ENCODE measurements at places on chromosomes 4 and X.

DNA sequence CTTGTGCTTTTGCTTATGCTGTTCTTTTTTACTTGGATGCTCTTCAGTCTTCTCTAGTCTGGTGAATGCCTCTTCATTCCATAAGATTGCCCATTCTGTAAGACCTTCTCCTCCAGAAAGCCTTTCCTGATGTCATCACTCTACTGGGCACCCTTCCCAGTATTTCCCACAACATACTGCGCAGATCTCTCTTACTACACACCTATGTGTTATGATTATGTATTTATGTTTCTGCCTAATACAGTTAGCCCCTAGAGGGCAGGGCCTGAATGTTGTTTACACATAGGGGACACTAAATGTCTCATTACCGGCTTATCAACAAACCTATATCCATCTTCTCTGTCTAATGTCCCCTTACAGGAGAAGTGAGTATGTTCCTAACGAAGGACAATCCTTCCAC is 21.1 kb downstream of the AIFM1 start:
- DNase-seq: no peak

GRCh38 chr4:124032035-124032434 is 635.4 kb downstream of the SPRY1 start:
- DNase-seq: no peak

DNA sequence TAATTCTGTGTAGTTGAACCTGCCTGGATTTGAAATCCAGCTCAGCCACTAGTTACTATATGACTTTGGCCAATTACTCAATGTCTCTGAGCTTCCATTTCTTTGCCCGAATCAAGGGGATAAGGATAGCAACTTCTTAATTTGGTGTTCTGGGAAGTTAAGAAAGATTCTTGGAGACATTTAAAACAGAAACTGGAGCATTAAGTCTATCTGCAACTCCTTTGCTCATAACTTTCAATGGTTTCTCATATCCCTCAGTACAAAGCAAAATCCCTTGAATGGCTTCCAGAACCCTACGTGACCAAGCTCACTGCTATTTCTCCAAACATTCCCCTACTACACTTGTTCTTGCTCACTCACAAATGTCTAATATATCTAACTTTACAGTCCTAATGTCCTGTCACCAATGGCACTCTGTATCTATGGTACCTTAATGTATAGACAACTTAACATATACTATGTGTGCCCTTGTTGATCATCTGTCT is 849.1 kb upstream of the SLIT2 start:
- DNase-seq: no peak

DNA sequence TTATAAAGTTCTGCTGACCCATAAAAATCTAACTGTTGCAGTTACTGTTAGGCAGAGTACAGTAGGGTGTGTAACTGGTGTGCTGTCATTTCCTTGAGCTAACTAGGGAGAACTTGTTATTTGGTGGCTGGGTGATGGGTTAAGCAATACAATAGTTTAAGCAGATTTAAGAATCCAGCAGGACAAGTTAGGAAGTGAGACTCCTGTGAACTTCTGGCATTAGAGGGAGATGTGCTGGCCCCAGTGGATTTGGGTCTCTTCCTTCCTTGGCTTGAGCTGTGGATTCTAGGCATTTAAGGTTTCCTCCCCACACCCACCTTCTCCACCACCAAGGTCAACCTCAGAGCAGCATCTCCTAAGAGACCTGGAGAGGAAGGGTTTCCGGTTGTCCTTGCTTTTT is 70.5 kb downstream of the CLCN5 start:
- no peak for DNase-seq

- peak; percentile 61 for DNase-seq
Measured at GRCh38 chr4:182938205-182938645, 21.0 kb upstream of the DCTD start.

DNA sequence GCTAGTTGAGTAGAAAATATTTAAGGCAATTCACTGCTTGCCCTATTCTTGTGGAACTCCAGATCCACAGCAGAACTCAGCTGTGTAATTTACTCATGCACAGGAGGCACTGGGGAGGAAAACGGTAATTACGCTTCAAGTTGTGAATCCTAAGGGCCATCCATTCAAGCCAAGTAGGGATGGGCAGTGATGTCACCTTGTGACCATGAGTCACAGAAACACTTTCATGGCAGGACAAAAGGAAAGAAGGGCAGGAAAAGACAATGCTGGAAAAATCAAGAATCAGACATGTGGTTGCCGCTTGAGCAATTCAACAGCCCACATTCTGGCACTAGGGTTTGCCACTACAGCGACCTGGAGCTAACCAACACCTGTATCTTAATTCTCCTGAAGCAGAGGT is 1.4 kb downstream of the PAQR3 start:
- DNase-seq: no peak

- no peak for DNase-seq
Measured at GRCh38 chrX:19750783-19751467, 136.5 kb downstream of the SH3KBP1 start.

DNA sequence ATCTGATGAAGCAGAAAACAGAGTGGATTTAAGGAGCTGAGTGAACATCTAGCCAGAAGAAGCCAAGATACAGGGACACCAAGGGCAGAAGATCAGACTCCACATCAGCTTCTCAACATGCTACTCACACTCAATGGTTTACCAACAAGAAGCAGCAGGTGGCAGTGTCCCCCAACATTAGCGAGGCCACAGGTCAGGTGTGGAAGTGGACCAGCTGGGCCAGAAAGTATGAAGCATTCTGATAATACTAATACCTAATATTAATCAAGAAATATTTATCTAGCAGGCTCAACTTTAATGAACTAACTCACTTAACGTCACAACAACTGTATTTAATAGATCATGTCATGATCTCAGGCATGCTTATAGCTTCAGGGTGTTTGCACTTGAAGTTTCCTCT is 73.4 kb upstream of the TTC29 start:
- DNase-seq: peak; percentile 34

- DNase-seq: no peak
Measured at GRCh38 chrX:52977953-52978352, 19.6 kb upstream of the FAM156A start.

DNA sequence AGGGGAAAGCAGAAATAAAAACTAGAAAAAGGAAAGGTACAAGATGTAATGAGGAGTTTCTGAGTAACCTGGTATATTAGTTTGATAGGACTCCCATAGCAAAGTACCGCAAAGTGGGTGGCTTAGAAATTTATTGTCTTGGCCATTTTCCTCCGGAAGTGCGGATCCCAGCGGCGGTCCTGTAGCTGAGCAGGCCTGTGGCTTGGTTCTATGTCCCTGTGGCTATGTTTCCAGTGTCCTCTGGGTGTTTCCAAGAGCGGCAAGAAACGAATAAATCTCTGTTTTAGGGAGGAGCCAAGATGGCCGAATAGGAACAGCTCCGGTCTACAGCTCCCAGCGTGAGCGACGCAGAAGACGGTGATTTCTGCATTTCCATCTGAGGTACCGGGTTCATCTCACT is 44.0 kb upstream of the LDB2 start:
- DNase-seq: no peak

- no peak for DNase-seq
Measured at GRCh38 chr4:169640261-169640870, 20.0 kb downstream of the CLCN3 start.

DNA sequence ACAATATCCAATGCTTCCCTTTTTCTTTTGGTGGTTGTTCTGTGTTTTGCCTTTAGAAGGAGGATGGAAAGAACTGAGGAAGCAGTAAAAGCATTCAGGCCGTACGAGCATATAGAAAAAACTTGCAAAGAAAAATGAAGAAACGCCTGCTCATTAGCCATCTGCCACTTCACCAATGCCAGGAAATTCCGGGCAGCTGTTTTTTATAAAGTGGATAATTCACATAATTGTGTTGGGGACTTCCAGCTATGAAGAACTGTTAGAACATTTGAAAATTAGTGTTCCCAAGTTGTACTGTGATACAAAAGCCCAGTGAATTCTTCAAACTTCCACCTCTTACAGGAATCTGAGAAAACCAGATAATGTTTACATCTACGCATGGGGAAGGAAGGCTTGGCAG is 11.7 kb downstream of the RELL1 start:
- DNase-seq: no peak

DNA sequence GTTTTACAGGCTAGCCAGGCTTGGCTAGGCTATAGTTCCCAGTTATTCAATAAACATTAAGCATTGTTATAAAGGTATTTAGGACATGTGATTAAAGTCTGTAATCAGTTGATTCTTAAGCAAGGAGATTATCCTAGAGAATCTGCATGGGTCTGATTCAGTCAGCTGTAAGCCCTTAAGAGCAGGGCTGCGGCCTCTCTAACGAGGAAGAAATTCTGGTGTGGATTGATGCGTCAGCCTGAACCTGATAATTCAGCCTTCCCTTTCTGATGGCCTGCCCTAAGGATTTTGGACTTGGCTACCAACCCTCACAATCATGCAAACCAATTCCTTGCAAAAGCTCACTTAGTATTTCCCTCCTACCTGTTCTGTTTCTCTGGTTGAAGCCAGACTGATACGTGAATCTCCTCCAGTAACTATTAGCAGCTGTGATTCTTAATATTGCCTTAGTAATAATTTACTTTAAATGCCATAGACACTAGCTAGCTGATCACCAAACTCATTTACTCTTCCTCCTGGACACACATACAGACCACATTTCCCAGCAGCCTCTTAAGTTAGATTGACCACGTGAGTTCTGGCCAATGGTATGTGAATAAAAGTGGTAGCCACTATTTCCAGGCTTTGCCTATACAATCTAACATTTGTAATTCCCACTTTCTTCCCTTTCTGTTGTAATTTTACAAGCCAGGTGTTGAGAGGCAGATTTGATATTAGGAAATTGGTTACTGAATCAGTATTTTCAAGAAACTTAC is 678.0 kb upstream of the INTU start:
- DNase-seq: no peak

- DNase-seq: no peak
Measured at GRCh38 chr4:175776217-175776616, 35.8 kb downstream of the GPM6A start.

DNA sequence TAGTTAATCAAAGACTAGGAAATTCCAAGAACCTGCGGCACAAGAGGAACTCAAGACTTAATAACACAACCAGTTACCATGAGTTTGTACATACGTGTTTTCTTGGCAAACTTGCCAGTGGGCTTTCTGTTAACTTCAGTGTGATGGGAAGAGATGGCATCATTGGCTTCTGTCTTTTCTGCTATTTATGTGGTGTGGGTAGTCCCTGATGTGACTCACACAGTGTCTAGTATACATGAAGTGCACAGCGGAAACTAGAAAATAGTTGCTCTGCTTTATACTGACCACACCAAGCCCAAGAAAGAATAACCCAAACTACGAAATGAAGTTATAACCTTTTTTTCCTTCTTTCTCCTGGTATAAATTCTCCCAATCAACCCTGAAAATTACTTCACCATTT is 24.5 kb downstream of the DAPP1 start:
- DNase-seq: no peak

GRCh38 chr4:174397366-174398155 is 113.8 kb downstream of the CEP44 start:
- DNase-seq: no peak

GRCh38 chr4:5757091-5757490 is 46.1 kb downstream of the EVC start:
- no peak for DNase-seq

GRCh38 chr4:167100120-167100519 is 134.2 kb downstream of the SPOCK3 start:
- DNase-seq: no peak

- no peak for DNase-seq
Measured at GRCh38 chr4:82256718-82257117, 117.1 kb downstream of the HNRNPD start.

DNA sequence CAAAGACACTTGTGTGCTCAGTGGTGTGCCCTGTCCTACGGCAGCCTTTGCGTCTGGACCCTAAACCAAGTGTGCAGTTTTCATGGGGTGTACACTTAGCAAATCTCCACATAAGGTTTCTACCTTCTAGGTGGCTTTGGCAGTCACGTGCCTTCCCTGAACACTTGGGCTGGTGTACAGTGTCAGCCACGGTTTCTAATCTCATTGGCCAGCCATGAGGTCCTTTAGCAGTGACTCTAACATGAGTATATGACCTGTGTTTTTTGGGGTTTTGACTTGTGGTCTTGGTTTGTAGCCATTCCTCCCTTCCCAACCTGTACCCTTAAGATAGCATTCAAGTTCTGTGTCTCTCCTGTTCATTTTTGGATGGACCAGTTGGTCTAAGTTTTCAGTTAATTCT is 76.3 kb downstream of the PTTG2 start:
- no peak for DNase-seq

GRCh38 chr4:121070696-121071639 is 1.4 kb downstream of the NDNF start:
- peak; percentile 9 for DNase-seq

GRCh38 chr4:68445111-68445510 is 2.2 kb upstream of the TMPRSS11E start:
- DNase-seq: no peak

DNA sequence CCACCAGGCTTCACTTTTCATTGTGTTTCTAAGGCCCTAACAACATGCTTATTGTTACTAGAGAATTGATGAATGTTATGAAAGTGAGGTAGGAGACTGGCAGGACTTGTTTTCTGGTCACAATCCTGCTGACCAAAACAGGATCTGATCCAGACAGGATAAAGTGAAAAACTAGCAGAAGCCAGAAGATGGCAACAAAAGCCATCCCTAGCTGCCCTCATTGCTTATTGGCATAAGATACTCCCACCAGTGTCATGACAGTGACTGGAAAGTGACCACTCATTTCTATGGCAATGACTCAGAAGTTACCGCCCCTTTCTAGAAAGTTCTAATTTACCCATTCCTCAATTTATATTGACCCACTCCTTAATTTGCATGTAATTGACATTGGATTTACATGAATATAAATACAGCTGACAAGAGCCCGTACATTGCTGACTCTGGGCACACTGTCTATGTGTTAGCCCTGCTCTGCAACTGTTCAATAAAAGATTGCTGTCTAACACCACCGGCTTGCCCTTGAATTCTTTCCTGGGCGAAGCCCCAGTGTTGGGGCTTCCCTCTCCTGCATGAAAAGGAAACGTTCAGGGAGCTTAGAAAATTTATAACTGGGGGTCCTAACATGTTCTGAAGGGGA is 30.0 kb upstream of the FGG start:
- DNase-seq: no peak
